ENCODE measurements at places on chromosomes 4 and X. TPM values are rescaled to one million over a fixed set of nuclear protein-coding genes. Genes with fewer than 3 reads are reported as not detected.

The CACNA1F gene
- 3.0 TPM for total RNA-seq

The PRMT9 gene
- total RNA-seq, result 7.1 TPM

The MAGEA10 gene
- total RNA-seq, result not detected

The MSANTD1 gene
- 0.69 TPM for total RNA-seq

The GRIA2 gene
- 0.36 TPM for total RNA-seq

The AFF2 gene
- total RNA-seq, result 0.63 TPM

The UGT2A1 gene
- not detected for total RNA-seq

The FMR1NB gene
- not detected for total RNA-seq

The GAGE12H gene
- total RNA-seq, result not detected

The SMR3B gene
- total RNA-seq, result not detected

The RPA4 gene
- 2.3 TPM for total RNA-seq

The GUCY1A1 gene
- total RNA-seq, result 213 TPM

The MAOA gene
- 270 TPM for total RNA-seq

The CSN3 gene
- total RNA-seq, result not detected

The SSX1 gene
- total RNA-seq, result not detected

The SMIM9 gene
- not detected for total RNA-seq

The ZMAT1 gene
- total RNA-seq, result 5.0 TPM

The WDR13 gene
- total RNA-seq, result 124 TPM

The DCX gene
- 0.22 TPM for total RNA-seq

The THAP9 gene
- total RNA-seq, result 5.0 TPM

The DNAAF6 gene
- total RNA-seq, result not detected

The DMP1 gene
- not detected for total RNA-seq

The SLC4A4 gene
- total RNA-seq, result 102 TPM

The SPANXN3 gene
- total RNA-seq, result not detected

The RHOXF1 gene
- not detected for total RNA-seq

The NXF2B gene
- total RNA-seq, result not detected

The GATA1 gene
- total RNA-seq, result not detected

The ABCG2 gene
- total RNA-seq, result 17.7 TPM

The POLN gene
- 1.4 TPM for total RNA-seq

The PRAF2 gene
- total RNA-seq, result 3.9 TPM

The TCEAL2 gene
- total RNA-seq, result 1.2 TPM

The PF4V1 gene
- not detected for total RNA-seq

The CT83 gene
- not detected for total RNA-seq

The TMPRSS11B gene
- not detected for total RNA-seq

The XK gene
- total RNA-seq, result 34.7 TPM

The ADH1A gene
- total RNA-seq, result 2.4 TPM

The TMEM35A gene
- total RNA-seq, result 1.4 TPM

The TCEAL7 gene
- 2.2 TPM for total RNA-seq

The CLCN3 gene
- total RNA-seq, result 68.2 TPM

The PPP2R2C gene
- total RNA-seq, result 2.9 TPM

The TMEM150C gene
- total RNA-seq, result 1.6 TPM

The FGFBP2 gene
- not detected for total RNA-seq

The NHS gene
- 11.7 TPM for total RNA-seq

The NDST4 gene
- not detected for total RNA-seq

The IL1RAPL2 gene
- total RNA-seq, result 0.19 TPM

The SGMS2 gene
- 37.5 TPM for total RNA-seq
